ENCODE measurements at places on chromosomes 2 and 18. TPM values are rescaled to one million over a fixed set of nuclear protein-coding genes. Genes with fewer than 3 reads are reported as not detected.

MYO5B gene
- polyA plus RNA-seq: 3.0 TPM

COLEC12 gene
- 69.0 TPM for polyA plus RNA-seq

BOK gene
- 32.2 TPM for polyA plus RNA-seq

TBR1 gene
- 0.19 TPM for polyA plus RNA-seq

ERBB4 gene
- 42.1 TPM for polyA plus RNA-seq
